AG04450 (cell line): ENCODE measurements at places on chromosomes 5 and 9. TPM values are rescaled to one million over a fixed set of nuclear protein-coding genes. Genes with fewer than 3 reads are reported as not detected.

DNA sequence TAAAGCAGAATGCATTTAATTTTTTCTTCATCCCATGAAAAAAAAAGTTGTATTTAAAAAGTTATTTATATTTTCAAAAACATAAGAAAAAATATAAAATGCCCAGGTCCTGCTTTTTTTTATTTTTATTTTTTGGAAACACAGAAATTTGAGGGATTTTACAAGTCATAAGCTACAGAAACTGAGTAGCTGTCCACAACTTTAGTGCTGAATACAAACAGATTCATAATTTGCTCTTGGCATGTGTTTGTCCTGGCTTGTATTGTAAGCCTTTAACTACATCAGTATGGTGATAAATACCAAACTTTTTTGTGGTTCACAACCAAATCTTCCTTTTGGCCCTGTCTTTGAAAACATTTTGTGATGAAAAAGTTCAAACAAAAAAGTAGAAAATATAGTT lies 7.5 kb upstream of the PLCXD3 start:
- DNase-seq: no peak

PLAC8L1 gene
- 0.15 TPM in 1 of 2 replicates, not detected in the other for polyA plus RNA-seq

- DNase-seq: no peak
Measured at GRCh38 chr9:86994231-86994630, 46.9 kb upstream of the GAS1 start.

- DNase-seq: no peak
Measured at GRCh38 chr5:12313602-12314001, 409.4 kb upstream of the CTNND2 start.

GRCh38 chr9:131757549-131757948 lies 17.7 kb upstream of the RAPGEF1 start:
- DNase-seq: no peak

GRCh38 chr9:137430723-137431415 lies 7.7 kb downstream of the NOXA1 start:
- no peak for DNase-seq

ADGRD2 gene
- not detected in 2 replicates for polyA plus RNA-seq

EPB41L4A gene
- not detected in 2 replicates for polyA plus RNA-seq

DNA sequence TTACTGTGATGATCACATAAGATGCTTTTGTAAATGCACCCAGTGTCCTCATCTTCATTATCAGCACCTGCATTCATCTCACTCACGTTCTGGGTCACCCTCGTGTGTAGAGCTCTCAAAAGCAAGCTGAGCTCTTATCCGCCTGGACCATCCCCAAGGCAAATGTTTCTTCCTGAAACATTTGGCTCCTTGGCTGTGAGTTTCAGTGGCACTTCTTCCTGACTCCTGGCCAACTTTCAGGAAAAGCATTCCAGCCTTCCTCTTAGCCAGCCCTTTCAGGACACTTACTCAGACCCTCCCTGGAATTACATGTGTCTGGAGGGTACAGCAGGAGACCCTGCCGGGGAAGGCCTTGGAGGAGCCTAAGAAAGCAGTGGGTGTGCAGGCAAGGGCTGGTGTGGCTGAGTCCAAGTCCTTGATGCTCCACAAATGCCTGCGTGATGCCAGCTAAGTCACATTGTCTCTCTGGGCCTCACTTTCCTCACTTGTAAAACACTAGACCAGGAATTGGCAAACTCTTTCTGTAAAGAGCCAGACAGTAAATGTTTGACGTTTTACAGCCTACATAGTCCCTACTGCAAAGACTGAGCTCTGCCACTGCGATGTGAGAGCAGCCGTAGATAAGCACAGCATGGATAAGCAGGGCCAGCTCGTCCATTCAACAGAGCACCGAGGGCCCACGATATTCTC lies 72.1 kb downstream of the PDE6A start:
- no peak for DNase-seq

- no peak for DNase-seq
Measured at GRCh38 chr9:34220218-34220617, 41.4 kb downstream of the UBAP1 start.

GRCh38 chr5:65825408-65826328 lies 100.7 kb upstream of the ERBIN start:
- no peak for DNase-seq

- no peak for DNase-seq
Measured at GRCh38 chr9:135939351-135940265, 21.6 kb downstream of the UBAC1 start.

DNA sequence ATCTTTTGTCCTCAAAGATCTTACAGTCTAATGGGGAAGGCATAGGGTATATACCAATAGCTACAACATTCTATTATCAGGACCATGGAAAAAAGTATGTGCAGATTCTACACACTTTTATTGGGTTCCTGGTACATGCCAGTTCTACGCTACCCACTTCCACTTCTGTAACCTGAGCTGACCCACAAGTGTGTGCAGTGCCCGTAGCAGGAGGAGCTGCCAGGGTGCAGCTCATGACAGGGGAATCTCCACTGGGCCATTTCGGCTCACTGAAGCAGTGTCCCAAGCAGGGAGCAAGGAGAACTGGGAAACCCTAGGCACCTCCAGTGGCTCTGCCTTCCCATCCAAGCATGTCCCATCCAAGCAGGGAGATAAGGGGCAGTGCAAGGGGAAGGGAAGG lies 60.4 kb downstream of the FOXI1 start:
- DNase-seq: no peak

DNA sequence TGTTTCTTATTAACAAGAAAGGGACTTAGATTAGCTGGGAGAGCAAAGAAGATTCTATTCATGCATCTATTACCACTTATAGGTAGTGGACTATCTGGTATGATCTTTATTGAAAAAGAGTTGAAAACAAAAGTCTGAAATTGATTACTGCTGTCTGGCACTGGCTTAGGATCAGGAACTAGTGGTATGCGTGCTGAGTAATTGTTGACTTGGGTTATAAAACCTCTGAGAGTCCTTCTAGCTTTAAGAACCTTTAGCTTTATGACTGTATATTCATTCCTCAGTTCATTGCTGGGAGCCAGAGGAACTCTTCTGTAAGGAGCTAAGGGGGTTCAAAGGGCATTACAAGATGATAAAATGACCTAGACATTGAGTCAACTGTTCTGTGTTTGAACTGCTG lies 7.6 kb downstream of the SLC1A1 start:
- no peak for DNase-seq

GRCh38 chr9:71518045-71518827 lies 250.1 kb downstream of the CEMIP2 start:
- no peak for DNase-seq

STPG3 gene
- not detected in 2 replicates for polyA plus RNA-seq

GRCh38 chr5:43063721-43064171 lies 23.6 kb upstream of the ANXA2R start:
- no peak for DNase-seq

GRCh38 chr9:12766357-12766756 lies 8.5 kb upstream of the LURAP1L start:
- no peak for DNase-seq

GRCh38 chr5:10731913-10732312 lies 29.1 kb downstream of the DAP start:
- no peak for DNase-seq

GRCh38 chr5:59091965-59092364 lies 509.1 kb downstream of the RAB3C start:
- DNase-seq: no peak

DNA sequence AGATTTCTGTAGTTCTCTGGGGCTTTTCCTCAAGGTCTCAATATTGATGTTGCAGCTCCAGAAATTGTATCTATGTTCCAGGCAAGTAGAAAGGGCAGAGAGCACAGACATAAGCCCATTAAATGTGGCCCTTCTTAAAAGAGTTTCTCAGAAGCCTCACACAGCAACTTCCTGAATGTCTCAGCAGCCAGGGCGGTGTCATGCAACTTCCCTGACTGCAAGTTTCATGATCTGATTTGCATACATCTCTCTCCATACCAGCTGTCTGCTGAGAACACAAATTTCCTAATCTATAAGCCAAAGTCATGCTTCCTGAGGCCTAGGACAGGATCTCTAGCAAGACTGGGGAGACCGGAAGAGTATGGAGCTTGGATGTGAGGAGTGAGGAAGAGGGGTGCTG lies 13.0 kb downstream of the RGS7BP start:
- DNase-seq: no peak
